T-helper 1 cell (primary cell): ENCODE measurements at places on chromosomes 5 and 9.

DNA sequence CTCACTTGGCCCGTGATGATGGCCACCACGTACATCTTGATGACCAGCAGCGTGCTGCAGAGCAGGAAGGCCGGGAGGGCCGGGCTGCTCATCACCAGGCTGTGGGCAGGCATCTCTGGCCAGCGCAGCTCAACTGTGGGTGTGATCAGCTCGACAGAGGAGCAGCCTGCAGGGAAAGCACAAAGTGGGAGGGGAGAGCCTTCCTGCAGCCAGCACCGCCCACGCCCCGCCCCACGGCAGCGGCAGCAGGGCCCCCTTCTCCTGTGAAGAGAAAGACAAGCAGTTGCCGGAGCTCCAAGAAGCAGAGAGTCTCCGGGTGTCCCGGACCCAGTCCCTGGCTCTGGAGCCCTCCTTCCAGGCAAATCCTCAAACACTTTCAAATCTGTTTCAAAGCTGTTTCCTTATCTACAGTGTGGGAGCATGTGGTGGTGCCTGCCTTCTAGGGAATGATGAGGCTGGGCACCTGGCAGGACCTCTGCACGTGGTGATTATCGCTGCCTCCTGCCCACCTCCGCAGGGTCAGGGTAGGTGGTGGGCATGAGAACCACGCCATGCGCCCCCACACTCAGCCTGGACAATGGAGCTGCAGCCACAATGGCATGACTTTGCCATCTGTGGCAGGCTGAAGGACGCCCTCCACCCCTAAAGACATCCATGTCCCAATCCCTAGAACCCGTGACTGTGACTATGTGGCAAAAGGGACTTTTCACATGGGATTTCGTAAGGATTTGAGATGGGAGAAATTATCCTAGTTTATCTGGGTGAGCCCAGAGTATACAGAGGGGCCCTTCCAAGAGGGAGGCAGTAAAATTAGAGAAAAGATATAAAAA is at the start of gene PTGES:
TSS of gene PTGES (minus strand) at position 143 of the 830 bp plus-strand sequence. CDS start at position 113, 30 bp downstream.
- DNase-seq: no peak

GRCh38 chr9:95102001-95102433 is 215.5 kb downstream of the FANCC start:
- no peak for DNase-seq

GRCh38 chr5:145230781-145231180 is 604.4 kb downstream of the PRELID2 start:
- DNase-seq: no peak

- no peak for DNase-seq
Measured at GRCh38 chr5:174610968-174611367, 113.4 kb upstream of the MSX2 start.

- no peak for DNase-seq
Measured at GRCh38 chr9:131714821-131715220, 25.1 kb downstream of the RAPGEF1 start.

DNA sequence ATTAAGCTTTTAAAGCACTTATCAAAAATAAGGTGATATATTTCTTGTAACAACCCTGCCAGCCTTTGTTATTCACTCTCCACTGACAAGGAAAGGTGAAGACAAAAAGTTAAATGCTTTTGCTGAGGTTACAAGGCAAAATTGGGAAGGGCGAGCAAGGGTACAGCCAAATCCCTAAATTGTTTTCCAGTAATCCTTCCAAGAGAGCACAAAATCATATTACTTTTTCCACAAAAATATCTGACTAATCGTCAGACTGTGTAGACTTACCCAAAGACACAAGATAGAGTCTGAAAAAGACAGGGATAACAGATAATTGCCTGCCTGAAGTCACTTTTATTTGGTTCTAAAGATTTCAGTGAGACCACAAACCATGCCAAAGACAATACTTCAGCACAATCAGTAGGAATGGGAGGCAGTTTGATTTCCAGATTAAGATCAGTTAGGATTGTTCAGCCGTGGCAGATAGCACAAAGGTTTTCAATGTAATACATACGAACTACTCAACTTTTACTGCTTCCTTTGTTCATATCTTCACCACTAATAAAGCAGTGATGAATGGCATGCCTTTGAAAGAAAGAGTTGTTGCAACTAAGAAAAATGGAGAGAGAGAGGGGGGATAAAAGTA is 383.8 kb upstream of the TUSC1 start:
- no peak for DNase-seq

DNA sequence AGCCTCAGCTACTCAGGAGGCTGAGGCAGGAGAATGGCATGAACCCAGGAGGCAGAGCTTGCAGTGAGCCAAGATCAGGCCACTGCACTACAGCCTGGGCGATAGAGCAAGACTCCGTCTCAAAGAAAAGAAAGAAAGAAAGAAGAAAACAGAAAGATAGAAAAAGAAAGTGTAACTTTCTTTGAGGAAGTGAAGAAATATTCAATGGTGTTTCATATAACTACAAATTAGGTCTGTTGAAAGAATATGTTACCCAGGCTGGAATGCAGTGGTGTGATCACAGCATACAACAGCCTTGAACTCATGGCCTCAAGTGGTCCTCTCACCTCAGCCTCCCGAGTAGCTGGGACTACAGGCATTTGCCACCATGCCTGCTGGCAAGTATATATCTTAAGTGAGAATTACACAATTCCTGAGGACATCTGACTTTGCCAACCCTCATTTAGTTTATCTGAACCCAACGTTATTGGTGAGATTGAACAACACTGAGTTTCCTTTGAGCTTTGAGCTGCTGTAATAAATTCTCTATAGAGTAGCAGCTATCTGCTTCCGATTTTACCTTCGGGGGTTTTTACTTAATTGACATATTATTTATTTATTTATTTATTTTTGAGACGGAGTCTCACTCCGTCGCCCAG is 2.0 kb upstream of the FAF2 start:
- DNase-seq: no peak

DNA sequence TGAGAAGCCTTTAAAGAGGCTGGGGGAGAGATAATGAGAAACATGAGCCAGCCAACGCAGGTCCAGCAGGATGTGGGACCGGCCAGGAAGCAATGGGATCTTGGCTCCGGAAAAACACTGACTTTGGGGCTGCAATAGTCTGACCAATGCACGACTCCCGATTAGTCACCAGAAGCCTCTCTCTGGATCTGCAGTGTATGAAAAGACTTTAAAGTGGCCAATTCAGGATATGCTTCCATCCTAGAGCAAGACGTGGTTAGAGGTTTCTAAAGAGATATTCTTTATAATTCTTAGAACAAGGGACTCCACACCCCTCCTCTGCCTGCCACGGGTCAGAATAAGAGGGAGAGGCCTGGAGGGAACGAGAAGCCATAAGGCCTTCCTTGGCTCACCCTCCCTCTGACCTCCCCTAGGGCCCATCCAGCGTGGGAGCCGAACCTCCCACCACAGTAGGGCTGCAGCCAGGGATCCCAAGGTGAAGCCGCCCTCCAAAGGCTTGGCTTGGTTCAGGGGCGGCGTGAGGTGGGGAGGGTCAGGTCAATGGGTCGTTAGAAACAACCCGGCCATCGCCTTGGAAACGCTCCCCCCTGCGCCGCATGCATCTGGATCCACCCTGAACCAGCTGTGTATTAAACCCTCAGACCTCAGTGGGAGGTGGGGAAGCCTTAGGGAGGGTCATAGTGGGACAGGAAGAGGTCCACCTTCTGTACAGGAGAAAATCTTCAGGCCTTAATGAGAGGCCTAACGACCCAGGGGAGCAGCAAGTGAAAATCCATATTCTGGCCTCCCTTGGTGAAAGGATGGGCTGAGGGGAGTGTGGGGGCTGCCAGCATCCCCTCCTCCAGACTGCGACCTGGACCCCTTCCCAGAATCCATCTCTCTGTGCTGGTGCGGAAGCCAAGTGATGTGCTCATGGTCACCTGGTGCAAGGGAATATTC is 11.1 kb downstream of the FGF1 start:
- DNase-seq: no peak

DNA sequence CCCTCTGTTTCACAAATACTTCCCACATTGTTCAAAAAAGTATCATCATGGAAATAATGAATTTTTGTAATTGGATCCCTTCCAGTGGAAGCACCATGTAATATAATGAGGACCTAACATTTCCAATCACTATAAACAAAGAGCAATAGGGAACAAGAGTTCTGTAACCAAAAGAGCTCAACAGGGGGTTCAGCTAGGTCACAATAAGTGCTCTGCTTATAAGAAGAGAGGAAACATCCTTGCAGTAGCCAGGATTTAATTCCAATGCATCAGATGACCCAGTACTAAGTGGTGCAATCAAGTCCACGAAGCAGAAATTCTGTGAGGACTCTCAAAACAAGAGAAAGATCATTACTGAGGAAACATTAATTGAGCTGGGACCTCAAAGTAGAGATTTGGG is 5.9 kb downstream of the SERINC5 start:
- no peak for DNase-seq

DNA sequence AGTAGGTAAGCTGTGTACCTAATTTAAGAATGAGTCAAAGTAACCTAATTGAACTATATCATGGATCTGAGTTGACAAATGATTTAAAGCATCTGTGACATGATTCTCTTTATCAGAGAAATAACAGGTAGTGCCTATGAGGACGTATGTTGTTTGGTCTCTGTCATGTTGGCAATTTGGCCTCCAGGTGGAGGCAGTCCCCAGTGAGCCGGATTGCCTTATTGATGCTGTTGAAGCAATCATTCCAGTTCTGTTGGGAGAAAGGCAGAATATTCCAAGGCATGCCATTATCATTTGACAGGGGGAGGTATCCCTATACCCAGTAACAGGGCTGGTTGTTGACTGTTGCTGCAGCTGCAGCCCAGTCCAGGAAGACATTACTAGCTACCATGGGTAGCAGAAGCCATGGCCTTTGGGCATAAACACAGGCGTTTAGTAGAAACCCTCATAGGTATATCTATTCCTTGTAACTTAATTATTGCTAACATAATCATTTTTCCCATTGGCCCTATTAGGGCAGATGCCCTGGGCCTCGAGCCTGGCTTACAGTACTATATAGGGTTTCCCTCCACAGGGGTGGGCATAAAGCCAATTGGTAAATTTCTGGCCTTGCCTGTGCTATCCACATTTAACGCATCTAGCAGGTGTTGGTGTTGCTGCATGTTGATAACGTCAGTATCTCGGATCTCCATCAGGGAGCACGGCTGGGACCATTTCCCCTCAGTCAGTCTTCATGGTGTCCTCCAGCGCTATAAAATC is 12.2 kb upstream of the SLC22A4 start:
- no peak for DNase-seq

GRCh38 chr5:124986667-124987066 is 240.2 kb upstream of the ZNF608 start:
- DNase-seq: no peak

GRCh38 chr9:80964374-80964773 is 725.0 kb downstream of the TLE1 start:
- DNase-seq: no peak

DNA sequence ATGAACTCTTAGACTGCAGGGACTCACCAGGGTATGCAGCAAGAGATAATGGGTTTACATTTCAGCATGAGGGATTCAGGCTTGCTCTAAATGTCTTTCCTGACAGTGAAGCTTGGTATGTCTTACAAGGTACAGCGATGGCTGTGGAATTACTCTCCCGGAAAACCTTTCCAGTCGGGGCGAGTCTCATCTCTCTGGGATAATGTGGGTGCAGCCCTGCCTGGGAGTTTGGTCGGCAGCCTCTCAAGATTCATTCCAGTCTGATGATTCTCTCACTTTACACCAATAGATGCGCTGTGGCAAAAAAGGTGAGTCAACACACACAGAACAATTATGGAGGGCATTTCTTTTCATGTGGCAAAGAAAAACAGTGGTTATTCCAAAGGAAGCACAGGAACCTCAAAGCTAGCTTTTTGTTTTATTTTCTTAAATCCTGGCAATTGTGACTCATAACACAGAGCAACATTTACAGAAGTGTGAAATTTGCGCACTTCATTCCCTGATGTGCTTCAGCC is 190.3 kb downstream of the DCP2 start:
- no peak for DNase-seq

- DNase-seq: no peak
Measured at GRCh38 chr5:153237671-153238332, 252.7 kb upstream of the GRIA1 start.

- DNase-seq: no peak
Measured at GRCh38 chr5:63916786-63917185, 45.5 kb downstream of the HTR1A start.

GRCh38 chr5:148372893-148373292 is 10.9 kb upstream of the FBXO38 start:
- no peak for DNase-seq

GRCh38 chr9:70093944-70094343 is 50.3 kb downstream of the MAMDC2 start:
- DNase-seq: no peak

DNA sequence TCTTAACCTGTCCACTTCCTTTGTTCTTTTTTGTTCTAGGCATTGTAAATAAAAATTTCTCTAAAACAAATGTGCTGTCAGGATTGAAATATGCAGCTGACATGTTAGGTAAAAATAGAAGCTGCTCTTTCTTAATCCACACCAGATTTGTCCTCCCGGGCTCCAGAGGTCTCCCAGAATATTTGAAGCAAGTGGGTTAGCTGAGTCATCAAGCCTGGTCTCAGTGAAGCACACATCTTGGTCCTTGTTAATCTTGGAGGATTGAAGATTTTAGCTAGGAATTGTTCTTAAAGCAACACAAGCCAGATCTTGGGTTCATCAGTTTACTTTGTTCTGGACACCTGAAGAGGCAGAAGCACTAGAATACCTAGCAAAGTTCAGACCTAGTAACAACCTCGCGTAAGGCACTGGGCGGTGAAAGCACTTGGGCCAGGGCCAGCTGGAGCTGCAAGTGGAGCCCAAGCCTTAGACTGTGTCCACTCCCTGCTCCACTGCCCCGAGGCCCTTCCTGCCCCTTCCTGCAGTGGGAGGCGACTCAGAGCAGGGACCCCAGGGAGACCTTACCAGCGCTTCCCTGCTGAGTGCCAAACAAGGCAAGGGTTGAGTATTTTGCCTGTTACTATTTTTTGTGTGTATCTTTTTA is 36.5 kb downstream of the HABP4 start:
- DNase-seq: no peak

DNA sequence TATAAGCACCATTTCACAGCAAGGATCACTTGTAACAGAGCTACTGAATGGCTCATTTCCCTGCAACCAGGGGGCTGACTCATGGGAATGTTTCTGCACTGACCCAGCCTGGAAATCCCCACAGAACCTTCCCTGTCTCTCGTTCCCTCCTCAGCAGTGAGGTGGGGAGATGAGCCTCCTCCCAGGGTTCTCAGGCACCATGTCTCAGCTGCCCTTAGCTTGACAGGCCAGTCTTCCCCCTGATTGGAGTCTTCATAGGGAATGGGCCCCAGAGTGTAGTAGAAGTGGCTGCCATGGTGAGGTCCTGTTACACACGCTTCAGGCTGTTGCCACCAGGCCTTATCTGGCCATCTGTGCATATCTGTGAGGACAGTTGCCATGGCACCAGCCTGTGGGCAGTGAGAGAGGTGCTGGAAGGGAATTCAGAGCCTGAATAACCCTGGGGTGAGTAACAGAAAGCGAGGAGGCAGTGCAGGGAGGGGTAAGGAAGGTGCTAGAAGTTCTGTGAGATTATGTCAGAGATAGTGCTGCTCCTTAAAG is 324.4 kb downstream of the ENC1 start:
- no peak for DNase-seq

DNA sequence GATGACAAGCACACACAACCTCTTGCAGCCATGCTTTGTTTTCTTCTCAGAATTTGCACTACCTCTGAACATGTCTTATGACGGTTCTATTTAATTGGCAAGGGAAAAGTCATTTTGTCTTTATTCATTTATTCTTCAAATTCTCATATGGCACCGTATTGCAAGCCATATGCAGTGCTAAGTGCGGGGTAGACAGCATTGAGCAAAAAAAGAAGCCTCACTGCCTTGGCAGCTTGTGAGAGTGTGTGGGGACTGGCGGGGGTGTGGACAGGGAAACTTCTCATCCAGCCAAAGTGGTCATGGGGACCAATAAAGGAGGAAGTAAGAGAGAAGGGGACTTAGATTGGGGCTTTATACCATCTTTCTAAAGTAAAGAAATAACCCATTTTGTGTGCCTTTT is 160.0 kb downstream of the CDH12 start:
- DNase-seq: no peak
